SHP77 treated with DMSO at 0.1 percent for 48 hours (cell line): ENCODE measurements at places on chromosomes 3 and 15.

GRCh38 chr15:77715860-77716259 is 83.1 kb upstream of the LINGO1 start:
- no peak for DNase-seq

DNA sequence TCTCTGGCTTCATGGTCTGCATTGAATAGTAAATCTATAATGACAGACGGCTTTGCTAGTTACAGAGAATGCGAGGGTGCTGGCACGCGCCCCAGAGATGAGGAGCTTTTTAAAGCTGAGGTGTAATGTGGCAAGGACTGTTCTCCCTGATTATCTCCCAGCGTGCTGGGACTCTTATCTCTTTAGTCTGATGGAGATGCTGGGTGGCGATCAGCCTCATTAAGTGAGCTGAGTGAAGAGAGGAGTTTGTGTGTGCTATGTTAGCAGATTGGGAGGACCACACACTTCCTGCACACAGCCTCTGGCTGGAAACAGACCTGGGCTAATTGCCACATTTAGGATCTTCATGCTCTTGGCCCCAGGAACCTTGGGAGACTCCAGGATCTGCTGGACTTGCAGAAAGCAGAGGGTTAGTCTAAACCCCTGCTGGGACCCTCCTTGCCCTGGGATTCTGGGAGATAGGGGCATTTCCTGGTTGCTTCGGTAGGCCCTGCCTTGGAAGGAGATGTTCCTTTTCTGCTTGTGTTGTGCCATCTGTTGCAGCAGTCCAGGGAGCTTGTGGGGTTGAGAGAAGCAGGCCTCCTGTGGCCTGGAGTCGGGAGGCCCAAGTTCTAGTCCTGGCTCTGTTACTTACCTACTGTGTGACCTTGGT is 15.0 kb downstream of the PDIA5 start:
- DNase-seq, result no peak

GRCh38 chr3:105793040-105793439 is 75.8 kb downstream of the CBLB start:
- no peak for DNase-seq

- no peak for DNase-seq
These were observed 7.7 kb upstream of the IRAK2 start for GRCh38 chr3:10157031-10157430.

GRCh38 chr3:6182476-6182875 is 678.4 kb upstream of the GRM7 start:
- no peak for DNase-seq
